Renal cortex interstitium (tissue), 15 donors: ENCODE measurements at places on chromosomes 3 and 15. TPM values are rescaled to one million over a fixed set of nuclear protein-coding genes. Genes with fewer than 3 reads are reported as not detected.

The THPO gene
- polyA plus RNA-seq, result 1.8 TPM

The CPLX3 gene
- polyA plus RNA-seq, result not detected

The MCF2L2 gene
- polyA plus RNA-seq, result 1.2 TPM

The IGSF10 gene
- polyA plus RNA-seq, result 2.5 TPM

The CCR8 gene
- polyA plus RNA-seq, result not detected

The PCOLCE2 gene
- polyA plus RNA-seq, result 6.5 TPM

The CLPX gene
- polyA plus RNA-seq, result 75.7 TPM

The LRTM1 gene
- not detected for polyA plus RNA-seq

The PROS1 gene
- 41.7 TPM for polyA plus RNA-seq

The ST3GAL6 gene
- polyA plus RNA-seq, result 76.5 TPM

The SHC4 gene
- polyA plus RNA-seq, result 2.8 TPM

The SRGAP3 gene
- 16.2 TPM for polyA plus RNA-seq

The SLC12A1 gene
- polyA plus RNA-seq, result 230 TPM

The DAZL gene
- not detected for polyA plus RNA-seq

The CISH gene
- 34.9 TPM for polyA plus RNA-seq

The ZNF502 gene
- 12.7 TPM for polyA plus RNA-seq

The CD200 gene
- polyA plus RNA-seq, result 41.6 TPM

The KLHL40 gene
- polyA plus RNA-seq, result not detected

The ARHGEF26 gene
- polyA plus RNA-seq, result 15.1 TPM
